ENCODE measurements at places on chromosomes 2 and 18. TPM values are rescaled to one million over a fixed set of nuclear protein-coding genes. Genes with fewer than 3 reads are reported as not detected.
A peak's percentile ranks its signal among the peaks of the same experiment; 100 is the strongest.

Gene MAB21L4
- not detected for total RNA-seq

Gene ARHGEF4
- total RNA-seq = 0.80 TPM

Gene HOXD13
- not detected for total RNA-seq

Gene MATN3
- total RNA-seq = not detected

Gene GLI2
- not detected for total RNA-seq

Gene LIMS3
- 0.57 TPM for total RNA-seq

DNA sequence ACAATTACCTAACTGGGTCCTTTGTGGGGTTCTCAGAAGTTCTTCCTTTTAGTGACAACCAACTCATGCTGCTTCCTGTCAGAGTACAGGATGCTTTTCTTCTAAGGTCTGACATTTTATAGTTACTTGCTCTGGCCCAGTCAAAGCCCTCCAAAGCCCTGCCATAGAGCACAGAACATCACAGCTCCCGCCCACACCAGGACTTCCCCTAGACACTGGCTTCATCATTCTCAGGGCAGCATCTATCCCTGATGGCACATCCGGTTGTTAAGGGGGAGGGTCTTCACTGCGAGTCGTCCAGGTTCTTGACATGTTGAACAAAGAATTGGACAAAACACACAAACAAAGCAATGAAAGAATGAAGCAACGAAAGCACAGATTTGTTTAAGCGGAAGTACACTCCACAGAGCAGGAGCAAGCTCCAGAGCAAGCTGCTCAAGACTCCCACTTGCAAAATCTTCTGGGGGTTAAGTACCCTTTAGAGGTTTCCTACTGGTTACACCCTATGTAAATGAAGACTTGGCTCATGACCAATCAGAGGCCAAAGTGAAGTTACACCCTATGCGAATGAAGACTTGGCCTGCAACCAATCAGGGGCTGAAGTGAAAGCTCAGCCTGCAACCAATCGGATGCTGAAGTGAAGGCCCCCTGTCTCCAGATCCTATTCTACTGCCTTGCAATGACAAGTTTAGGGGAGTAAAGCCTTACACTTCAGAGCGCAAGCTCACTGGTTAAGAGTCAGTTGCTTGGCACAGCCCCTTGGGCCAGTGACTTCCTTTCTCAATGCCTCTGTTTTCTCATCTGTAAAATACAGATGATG lies 79.0 kb downstream of the HDAC4 start:
- DNase-seq = peak; percentile 60

DNA sequence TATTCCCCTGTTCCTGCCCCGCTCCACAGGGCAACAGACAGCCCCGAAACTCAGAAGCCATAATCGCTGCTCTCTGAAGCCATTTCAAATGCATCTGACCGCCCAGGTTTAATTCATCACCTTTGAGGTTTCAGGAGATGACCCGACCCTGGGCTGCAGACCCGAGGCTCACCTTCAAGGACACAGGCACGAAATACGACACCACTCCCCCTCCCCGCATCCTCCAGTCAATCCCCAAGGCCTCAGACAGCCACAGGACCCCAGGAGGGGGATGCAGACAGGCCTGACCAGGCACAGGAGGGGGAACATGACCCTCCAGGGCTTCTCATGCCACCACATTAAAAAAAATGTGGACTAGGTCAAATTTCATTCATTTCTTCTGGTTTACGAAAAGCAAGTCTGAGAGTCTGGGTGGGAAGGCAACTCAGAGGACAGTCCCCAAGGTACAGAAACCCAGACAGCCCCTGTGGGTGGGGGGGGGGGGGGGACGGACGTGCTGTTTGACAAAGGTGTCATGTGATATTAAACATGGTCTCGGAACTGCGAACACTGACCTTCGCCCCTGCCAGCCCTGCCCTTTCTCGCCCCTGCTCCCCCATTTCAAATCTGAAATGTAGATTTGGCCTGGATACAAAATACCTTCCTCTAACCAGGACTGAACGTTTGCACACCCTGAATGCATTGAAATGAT lies 142.9 kb downstream of the BCL11A start:
- DNase-seq = no peak

- no peak for DNase-seq
Measured at GRCh38 chr2:172220121-172220520, 117.4 kb upstream of the DLX2 start.

- no peak for DNase-seq
Measured at GRCh38 chr18:68759308-68759707, 38.6 kb upstream of the CCDC102B start.

GRCh38 chr2:219149667-219150066 lies 10.9 kb downstream of the NHEJ1 start:
- no peak for DNase-seq

DNA sequence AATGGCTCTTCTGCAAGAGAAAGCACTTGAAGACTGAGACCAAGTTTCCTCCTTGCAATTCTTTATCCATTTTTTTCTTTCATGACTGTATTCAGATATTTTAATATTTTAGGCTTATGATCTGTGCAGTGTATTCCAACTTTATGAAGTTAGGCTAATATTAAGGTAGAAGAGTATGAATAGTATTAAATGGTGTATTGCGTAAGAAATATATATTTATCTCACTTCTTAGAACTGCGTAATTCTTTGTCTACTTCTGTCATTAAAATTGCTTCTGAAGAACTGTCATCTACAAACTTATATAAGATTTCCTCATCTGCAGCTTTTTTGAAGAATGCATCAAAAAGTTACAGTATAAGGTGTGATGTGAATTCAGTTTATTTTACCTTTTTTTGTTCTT lies 183.2 kb downstream of the DLGAP1 start:
- DNase-seq = no peak

DNA sequence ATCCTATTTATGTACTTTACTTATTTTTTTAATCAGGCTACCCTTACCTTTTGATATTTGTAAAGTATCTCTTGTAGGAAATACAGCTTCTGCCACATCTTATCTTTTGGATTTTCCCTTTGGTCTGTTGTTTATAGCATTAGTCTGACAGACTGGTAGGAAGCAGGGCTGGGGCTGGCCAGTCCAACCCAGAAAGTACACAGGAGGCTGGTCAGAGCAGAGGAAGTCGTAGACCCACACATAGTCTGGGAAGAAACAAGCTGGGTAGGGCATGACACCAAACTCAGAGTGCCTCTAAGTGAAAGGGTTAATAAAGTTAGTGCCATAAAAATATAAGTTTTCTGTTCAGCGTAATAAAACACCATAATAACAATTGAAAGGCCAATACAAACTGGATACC lies 51.7 kb downstream of the BOLA3 start:
- DNase-seq = no peak

DNA sequence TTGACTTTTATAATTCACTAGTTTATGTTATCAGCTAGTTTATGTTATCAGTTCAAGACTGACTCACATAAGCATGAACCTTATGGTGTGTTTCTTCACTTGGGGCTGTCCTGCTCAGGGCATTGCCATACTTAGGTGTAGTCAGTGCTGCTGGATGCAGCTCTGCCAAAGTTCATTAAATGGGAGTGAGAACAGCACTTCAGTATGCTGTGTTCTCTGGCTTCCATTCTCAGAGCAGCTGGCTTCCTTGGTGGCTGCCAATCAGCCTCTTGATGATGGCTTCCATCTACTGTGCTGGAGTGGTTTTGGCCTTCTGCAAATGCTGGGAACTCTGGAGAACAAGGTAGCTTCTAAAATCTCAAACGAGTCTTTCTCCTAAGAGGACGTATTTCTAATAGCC lies 170.7 kb downstream of the TDRD15 start:
- no peak for DNase-seq

Measured in activated naive CD4-positive, alpha-beta T cell treated with anti-CD3 and anti-CD28 coated beads, Interleukin-2, amount 50 U/mL, for 72 hours (primary cell).